Activated CD4-positive, CD25-positive, alpha-beta regulatory T cell treated with anti-CD3 and anti-CD28 coated beads, Interleukin-2, amount 50 U/mL, for 16 hours (primary cell): ENCODE measurements at places on chromosomes 1 and 21.

DNA sequence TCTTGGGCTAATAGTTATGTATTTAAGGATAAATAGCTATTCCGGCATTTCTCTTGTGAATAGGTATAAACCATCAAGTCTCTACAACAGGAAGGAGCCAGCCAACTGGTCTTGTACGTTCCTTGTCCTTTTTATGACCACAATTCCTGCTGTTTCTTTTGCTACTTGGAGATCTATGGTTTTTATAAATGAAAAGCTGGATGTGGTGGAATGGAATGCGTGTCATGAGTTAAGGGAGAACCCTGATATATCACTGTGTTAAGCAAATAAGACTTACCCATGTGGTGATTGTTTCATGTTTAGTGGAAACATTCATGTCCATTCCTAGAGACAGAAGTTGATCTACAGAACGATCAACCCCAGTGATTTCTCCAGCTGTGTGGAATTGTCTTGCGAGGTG, 282.1 kb downstream of the RPS6KC1 start:
- DNase-seq: no peak

- no peak for DNase-seq
Observed at GRCh38 chr1:147142886-147143285, 29.4 kb downstream of the PRKAB2 start.

DNA sequence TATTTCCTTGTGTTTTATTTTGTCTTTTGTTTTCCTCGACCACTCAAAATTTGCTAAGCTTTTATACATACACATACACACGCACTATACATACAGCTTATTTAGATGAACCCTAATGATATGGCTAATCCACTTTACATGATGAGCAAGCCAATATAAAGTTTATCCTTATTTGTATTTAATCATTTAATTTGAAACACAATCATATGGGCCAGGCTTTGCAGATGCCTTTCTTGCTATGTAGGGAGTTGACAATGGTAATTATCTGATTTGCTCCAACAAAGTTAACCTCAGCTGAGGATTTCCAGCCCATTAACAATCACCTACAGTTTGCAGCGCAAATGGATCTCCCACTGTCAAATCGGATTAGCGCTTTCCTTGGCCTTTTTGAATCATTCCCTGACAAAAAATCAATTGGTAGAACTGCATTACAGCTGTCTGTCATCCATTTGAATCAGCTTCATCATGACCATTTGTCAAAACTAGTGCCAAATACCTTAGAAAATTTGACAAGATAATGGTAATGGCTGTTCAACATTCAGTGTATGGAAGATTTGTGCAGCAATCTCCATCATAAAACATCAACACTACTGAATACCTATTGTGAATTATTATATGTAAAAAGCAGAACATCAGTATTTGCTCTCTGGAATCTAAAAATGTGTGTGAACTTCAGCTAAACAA, 352.6 kb downstream of the MRPL39 start:
- DNase-seq: no peak

GRCh38 chr1:156221986-156222692, 9.3 kb downstream of the PMF1 start:
- no peak for DNase-seq

GRCh38 chr1:81238129-81238528, 562.6 kb upstream of the ADGRL2 start:
- DNase-seq: no peak

- no peak for DNase-seq
Observed at GRCh38 chr21:24941316-24942185, 665.7 kb downstream of the MRPL39 start.

GRCh38 chr1:203268901-203269653, 36.2 kb upstream of the BTG2 start:
- no peak for DNase-seq

DNA sequence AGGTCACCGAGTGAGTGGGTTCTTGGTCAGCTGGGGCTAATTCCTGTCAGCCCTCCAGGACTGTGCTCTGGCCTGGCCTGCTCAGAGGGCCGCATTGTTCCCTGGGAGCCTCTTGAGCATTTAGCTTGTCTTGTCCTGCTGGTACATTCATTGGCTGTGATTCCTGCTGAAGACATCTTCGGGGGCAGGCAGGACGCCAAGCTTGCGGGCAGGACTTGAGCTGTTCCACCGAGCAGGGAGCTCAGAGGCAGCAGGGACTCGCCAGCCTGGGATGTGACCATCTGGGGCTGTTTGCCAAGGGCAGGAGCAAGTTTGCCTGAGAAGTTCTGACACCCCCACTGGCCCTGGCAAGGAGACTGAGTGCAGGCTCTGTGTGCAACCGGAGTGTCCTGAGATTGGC, 7.0 kb upstream of the SLC26A9 start:
- DNase-seq: no peak

GRCh38 chr1:178665579-178665978, 59.5 kb upstream of the RALGPS2 start:
- no peak for DNase-seq

DNA sequence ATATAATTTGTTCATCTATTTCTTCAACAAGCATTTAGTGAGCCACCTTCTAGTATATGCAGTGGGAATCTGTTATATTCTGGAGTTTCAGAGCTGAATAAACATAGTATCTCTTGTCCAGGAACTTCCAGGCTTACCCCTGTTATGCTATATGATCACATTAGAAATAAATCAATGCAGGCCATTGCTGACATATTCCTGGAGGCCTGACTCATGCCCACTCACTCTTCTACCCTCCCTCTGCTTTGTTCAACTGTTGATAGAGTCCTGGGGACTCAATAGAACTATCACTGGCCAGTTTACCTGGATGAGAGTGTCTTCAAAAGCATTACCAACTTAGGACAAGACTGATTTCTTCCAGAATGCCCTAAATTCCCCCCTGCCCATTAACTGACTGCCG, 29.3 kb upstream of the SRSF10 start:
- DNase-seq: no peak

- DNase-seq: no peak
Observed at GRCh38 chr1:85473390-85473789, 8.4 kb upstream of the DDAH1 start.

GRCh38 chr1:11767922-11768704, 6.1 kb downstream of the C1orf167 start:
- DNase-seq: no peak

DNA sequence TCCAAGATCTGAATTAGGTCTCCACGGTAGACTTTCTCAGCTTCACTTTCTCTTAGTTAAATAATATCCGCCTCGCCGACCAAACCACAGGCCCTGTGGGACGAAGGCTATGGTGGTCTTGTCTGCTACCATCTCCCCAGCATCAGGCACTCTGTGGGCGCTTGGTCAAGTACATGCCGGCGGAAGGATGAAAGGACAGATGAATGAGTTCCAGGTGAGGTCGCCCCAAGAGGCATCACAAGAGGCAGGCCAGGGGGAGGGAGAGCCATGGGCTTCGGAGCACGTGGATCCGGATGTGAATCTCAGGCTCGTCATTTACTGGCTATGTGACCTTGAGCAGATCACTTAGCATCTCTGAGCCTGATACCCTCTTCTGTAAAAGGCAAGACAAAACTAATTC, 33.5 kb downstream of the ECE1 start:
- no peak for DNase-seq

DNA sequence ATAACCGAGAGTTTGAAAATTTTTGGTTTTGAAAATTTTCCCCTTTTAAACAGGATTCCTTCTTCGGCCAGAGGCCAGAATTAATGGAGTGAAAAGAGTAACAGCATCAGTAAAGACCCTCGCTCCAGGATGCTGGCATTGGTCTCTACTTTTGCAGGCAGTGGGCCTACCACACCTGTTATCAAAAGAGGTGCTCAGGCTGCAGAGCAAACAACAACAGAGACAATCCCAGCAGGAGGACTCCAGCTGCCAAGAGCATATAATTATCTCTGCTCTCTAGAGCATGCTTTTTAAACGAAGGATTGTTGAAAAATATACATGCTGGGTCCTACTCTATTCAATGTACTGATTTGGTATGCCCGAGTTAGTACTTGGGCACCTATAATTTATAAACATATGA, 1048.5 kb downstream of the PLA2G4A start:
- no peak for DNase-seq

- no peak for DNase-seq
Observed at GRCh38 chr1:216535059-216535458, 111.8 kb upstream of the USH2A start.

GRCh38 chr1:206779638-206780037, 7.3 kb upstream of the IL10 start:
- DNase-seq: no peak

DNA sequence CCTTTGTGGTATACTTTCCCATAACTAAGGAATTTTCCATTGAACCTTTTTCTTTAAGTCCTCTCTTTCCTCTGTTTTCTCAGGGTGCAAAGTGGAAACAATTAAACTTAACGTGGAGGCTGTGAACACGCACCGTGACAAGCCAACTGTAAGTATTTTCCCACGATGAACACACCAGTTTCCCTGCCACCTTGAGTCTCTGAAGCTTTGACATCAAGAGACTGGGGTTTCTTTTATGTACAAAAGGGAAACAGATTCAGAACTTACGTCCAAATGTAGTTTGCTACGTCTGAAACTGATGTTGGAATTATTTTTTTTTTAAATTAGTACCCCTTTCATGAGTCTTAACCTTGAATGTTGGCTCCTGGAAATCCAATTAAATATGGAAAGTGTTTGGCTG, 17.2 kb upstream of the C4BPB start:
- DNase-seq: no peak

DNA sequence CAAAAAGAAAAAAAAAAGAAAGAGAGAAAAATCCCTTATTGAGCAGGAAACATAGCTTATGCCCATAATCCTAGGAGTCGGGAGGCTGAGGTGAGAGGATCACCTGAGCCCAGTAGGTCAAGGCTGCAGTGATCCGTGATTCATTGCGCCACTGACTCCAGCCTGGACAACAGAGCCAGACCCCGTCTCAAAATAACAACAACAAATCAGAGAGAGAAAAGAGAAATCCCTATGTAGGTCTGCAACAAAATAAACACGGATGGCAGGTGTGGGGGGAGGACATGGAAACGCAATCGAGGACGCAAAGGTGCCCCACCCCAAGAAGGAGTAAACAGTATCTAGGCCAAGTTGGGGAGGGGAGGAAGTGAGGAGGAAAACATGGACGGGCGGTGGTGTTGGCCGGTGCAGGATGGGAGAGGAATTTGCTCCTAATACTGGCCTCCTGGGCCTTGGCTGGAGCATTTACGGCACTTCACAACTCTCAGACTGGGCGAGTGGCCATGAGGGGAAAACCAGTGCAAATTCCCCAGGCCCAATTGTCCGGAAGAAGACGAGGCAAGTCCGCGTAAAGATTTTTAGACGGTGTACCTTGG, 609 bp upstream of the CHTOP start:
- no peak for DNase-seq

- no peak for DNase-seq
Observed at GRCh38 chr1:181262069-181262468, 173.6 kb downstream of the IER5 start.

- no peak for DNase-seq
Observed at GRCh38 chr1:59309795-59310548, 13.1 kb downstream of the FGGY start.

GRCh38 chr1:184806296-184806721, 51.7 kb upstream of the EDEM3 start:
- no peak for DNase-seq

GRCh38 chr21:38413958-38414548, 84.2 kb downstream of the ERG start:
- no peak for DNase-seq

DNA sequence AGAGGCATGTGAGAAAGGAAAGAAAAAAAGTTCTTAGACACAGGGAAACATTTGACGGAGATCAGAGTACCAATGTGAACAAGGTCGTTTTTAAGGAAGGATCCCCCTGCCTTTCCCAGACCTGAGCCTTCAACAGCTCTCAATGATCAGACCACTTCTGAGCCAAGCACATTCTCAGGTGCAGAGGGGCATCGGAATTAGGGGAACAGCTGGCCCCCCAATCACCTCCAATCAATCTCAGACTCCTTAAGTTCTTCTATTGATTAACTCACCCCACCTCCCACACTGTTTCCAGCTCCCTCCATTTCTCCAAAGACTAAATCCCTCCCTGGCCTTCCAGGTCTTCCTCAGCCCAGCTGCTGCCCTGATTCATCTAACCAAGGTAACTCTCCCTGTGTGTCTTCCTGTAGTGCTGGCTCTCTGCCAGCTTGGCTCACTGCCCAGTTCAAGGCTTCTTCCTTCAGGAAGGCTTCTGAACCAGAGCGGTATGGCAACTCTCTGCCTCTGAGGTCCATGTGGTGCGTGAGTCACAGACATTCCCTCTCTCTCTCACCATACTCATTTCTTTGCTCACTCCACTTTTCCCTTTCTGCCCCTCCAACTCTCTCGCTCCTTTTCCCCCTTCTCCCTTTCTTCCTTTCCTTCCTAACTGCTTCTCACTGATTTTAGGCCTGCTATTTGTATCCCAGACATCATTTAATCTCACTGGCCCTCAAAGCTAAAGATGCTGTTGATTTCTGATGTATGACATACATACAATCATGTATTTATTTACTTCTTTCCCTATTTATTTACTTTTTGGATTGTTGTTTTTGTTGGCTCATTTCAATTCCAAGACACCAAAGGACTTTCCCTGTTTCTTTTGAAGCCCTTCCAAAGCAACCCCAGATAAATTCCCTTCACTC, 18.1 kb downstream of the CFAP45 start:
- DNase-seq: no peak

DNA sequence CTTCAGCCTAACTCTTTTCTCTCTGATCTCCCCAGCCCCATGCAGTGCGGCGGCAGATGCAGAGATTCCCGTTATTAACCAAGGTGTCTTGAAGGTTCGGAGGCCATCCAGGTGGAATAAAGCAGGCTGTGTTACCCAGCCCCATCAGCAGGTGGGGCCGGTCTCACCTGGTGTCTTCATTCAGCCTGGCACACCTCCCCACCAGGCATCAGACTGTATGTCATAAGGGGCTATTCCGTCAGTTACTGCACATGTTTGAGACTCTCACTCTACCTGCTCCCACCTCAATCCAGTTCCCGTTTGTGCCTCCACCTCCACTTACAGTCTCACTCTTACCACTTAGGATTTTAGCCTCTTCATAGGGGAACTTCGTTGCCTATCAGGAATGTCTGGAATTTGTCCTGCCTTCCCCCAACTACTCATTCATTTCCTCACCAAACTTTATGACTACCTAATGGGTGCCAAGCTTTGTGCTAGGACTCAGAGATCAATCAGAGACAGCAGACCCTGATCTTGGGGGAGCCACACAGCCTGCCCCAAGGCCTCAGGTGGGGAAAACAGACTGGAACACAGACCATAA, 170.2 kb downstream of the PLPP3 start:
- no peak for DNase-seq

- DNase-seq: no peak
Observed at GRCh38 chr1:15836772-15837669, 10.5 kb upstream of the SPEN start.

GRCh38 chr21:45519182-45519581, 23.1 kb downstream of the SLC19A1 start:
- DNase-seq: no peak

- DNase-seq: no peak
Observed at GRCh38 chr1:60463786-60464185, 390.2 kb upstream of the C1orf87 start.

DNA sequence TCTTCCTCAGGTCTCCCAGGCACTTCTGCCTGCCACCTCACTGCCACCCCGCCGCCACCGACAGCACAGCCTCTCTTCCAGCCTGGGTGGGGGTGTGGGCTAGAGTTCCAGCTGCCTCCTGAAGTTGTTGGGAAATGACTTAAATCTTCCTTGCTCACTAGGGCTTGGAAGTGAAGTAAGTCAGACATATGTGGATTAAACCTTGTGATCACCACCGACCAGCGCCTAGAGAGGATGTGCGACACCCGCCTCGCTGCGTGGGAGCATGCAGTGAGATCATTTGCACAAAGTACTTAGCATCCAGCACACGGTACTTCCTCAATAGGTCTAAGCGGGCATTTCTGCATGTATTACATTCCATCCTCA, 71.4 kb upstream of the FAM20B start:
- DNase-seq: no peak
